Airway epithelial cell (primary cell): ENCODE measurements at places on chromosomes 1 and 21. TPM values are rescaled to one million over a fixed set of nuclear protein-coding genes. Genes with fewer than 3 reads are reported as not detected.

The NTPCR gene
- total RNA-seq, result 39.4 and 48.1 TPM in 2 replicates

The CHODL gene
- total RNA-seq, result 0.14 and 0.28 TPM in 2 replicates

The OLFML2B gene
- not detected in 2 replicates for total RNA-seq

The PCP4 gene
- not detected in 2 replicates for total RNA-seq

The AGRN gene
- total RNA-seq, result 269 and 285 TPM in 2 replicates

The VSIG8 gene
- total RNA-seq, result 0.05 and 0.21 TPM in 2 replicates

The PTGS2 gene
- 37.9 and 46.1 TPM in 2 replicates for total RNA-seq

The DNASE2B gene
- not detected in 2 replicates for total RNA-seq

The LRRC71 gene
- not detected in 2 replicates for total RNA-seq

The CRP gene
- total RNA-seq, result not detected in 2 replicates

The TIMM17A gene
- total RNA-seq, result 40.5 and 40.6 TPM in 2 replicates

The PIGC gene
- 16.9 and 17.2 TPM in 2 replicates for total RNA-seq

The OR2T11 gene
- not detected in 2 replicates for total RNA-seq

The CCDC17 gene
- total RNA-seq, result 0.19 and 0.56 TPM in 2 replicates

The PBX1 gene
- total RNA-seq, result 4.6 and 6.7 TPM in 2 replicates

The RXRG gene
- not detected in 2 replicates for total RNA-seq

The PTP4A2 gene
- 108 and 111 TPM in 2 replicates for total RNA-seq

The TPR gene
- 45.6 and 55.2 TPM in 2 replicates for total RNA-seq

The TCP10L gene
- total RNA-seq, result 0.21 TPM in 1 of 2 replicates, not detected in the other

The LIN9 gene
- total RNA-seq, result 3.1 and 5.0 TPM in 2 replicates

The KIF17 gene
- 0.21 and 0.74 TPM in 2 replicates for total RNA-seq

The OR2T27 gene
- total RNA-seq, result not detected in 2 replicates

The TESK2 gene
- total RNA-seq, result 3.2 and 4.7 TPM in 2 replicates

The SLC25A34 gene
- total RNA-seq, result 0.05 and 0.14 TPM in 2 replicates

The ZFP69B gene
- 2.3 and 2.6 TPM in 2 replicates for total RNA-seq

The LGR6 gene
- total RNA-seq, result 0.14 TPM in 2 replicates

The OR13G1 gene
- total RNA-seq, result not detected in 2 replicates

The PGLYRP4 gene
- total RNA-seq, result 3.5 and 10.7 TPM in 2 replicates
